ELF-1 (cell line): ENCODE measurements at places on chromosomes 7 and 10.
A peak's percentile ranks its signal among the peaks of the same experiment; 100 is the strongest.

- DNase-seq, result no peak
These were observed 283.6 kb upstream of the LRRTM3 start for GRCh38 chr10:66642217-66642616.

GRCh38 chr7:47088329-47089067, 493.4 kb downstream of the TNS3 start:
- peak; percentile 67 for DNase-seq

DNA sequence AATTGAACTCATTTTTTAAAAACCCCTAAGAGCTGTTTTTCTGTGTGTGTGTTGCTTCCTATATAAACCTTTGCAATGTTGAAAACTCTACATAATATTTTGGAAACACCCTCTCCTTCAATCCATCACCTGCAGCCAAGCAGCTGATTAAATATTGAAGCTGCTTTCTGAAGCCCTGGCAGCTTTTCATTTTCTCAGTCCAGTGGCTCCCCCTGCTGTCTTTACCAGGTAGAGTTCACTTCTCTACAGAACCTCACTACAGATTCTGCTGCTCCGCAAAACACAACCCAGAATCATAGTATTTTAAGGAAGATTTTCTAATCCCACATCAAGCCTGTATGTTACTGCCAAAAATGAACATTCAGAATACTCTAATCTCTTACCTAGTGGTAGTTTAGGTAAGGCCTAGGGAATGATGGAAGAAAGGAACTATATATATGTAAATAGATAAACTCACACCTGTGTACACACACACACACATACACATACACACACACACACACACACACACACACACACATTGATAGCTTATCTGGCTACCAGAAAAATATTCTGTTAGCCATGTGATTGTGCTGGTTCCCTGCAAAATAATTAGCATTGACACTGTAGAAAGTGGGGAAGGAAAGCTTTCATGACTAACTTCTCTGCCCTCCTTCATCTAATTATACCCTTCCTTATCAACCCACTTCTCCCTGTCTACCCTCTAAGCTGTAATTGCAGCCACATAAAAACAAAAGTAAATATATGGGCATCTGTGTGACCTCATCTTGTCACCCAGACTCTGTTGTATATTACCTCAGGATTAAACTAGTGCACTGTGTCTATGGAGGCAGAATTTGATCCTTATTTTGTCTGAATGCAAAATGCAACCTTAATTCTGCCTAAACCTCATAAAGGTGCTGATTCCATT, 229.5 kb upstream of the FZD1 start:
- DNase-seq, result peak; percentile 47

- no peak for DNase-seq
These were observed 158.1 kb downstream of the CTNNA3 start for GRCh38 chr10:67537906-67538305.

DNA sequence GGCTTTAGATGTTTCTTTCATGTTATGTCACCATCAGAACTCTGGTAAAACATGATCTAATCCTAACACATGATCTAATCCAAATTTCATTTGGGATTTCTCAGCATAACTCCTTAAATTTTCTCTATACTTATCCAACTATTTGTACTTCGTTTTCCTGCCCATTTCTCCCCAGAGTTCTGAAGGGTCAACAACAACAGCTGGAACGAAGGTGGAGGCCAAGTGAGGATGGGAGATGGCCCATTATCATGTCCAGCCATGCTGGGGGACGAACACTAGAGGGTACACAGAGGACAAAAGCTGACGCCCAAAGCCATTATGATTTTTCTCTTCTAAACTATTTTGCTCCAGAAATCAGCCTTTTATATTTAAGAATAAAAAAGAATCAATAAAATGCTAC, 185.4 kb downstream of the DOCK4 start:
- DNase-seq, result no peak
